Breast epithelium (tissue), 4 donors: ENCODE measurements at places on chromosomes 5 and 9. TPM values are rescaled to one million over a fixed set of nuclear protein-coding genes. Genes with fewer than 3 reads are reported as not detected.

DNA sequence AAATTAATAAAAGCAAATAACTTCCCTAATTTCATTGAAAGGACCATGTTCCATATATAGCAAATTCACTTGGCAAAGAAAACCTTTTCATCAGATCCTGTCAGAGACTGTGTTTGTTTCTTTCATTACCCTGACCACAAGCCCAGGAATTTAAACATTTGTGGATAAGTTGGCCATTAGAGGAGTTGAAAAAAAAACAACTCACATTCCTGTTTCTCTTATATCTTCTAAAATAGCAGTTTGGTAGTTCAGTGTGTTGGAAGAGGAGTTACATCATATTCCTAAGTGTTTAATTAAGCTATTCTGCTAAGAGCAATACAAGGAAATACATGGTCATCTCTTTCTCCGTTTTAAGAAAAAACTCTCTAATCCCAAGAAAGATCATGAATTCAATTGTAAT, 505.6 kb downstream of the TLE1 start:
- H3K4me1 ChIP-seq = no peaks in the 10 kb centered on the region
- H3K36me3 ChIP-seq = no peaks in the 10 kb centered on the region
- no peak overlapping the region for H3K27ac ChIP-seq
- no peaks in the 10 kb centered on the region for H3K27me3 ChIP-seq

DNA sequence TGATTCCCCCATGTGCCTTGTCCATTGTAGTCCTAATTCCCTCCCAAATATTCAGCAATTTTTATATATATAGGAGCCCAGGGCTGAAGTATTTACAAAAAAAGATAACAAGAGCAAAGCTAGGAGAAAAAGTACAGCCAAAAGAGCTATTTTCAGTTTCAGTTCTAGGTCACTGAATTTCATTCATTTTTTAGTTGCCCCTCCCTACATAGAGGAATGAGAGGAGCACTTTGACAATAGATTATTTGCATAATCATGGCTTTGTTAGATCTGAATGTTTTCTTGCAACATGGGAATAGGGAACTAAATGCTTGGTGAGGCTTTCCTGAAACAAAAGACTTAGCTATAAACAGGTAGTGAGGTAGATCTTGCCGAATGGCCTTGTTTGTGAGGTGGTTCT, 15.3 kb upstream of the F2RL2 start:
- H3K27me3 ChIP-seq = no peaks in the 10 kb centered on the region
- no peaks in the 10 kb centered on the region for H3K36me3 ChIP-seq
- H3K4me1 ChIP-seq = no peaks in the 10 kb centered on the region

SAXO1 gene
- 0.16 TPM for total RNA-seq

SHB gene
- 3.8 TPM for total RNA-seq

NR5A1 gene
- not detected for total RNA-seq
